Mesangial cell (primary cell): ENCODE measurements at places on chromosomes 1 and 21. TPM values are rescaled to one million over a fixed set of nuclear protein-coding genes. Genes with fewer than 3 reads are reported as not detected.

The PLA2G4A gene
- 0.89 and 4.2 TPM in 2 replicates for total RNA-seq

The TRNP1 gene
- total RNA-seq = 56.5 and 56.7 TPM in 2 replicates

The SPRR2G gene
- total RNA-seq = not detected in 2 replicates

The LAMTOR2 gene
- 79.5 and 116 TPM in 2 replicates for total RNA-seq

The FCMR gene
- not detected in 2 replicates for total RNA-seq

The RXFP4 gene
- not detected in 2 replicates for total RNA-seq

The MCM3AP gene
- 56.5 and 60.6 TPM in 2 replicates for total RNA-seq

The FAM177B gene
- total RNA-seq = not detected in 2 replicates

The SPATA21 gene
- not detected in 2 replicates for total RNA-seq

The TMEM35B gene
- 24.6 and 26.5 TPM in 2 replicates for total RNA-seq

The FGR gene
- total RNA-seq = under 0.01 TPM in 1 of 2 replicates, not detected in the other

The TRIM67 gene
- total RNA-seq = 1.1 TPM in 1 of 2 replicates, not detected in the other

The TSPAN2 gene
- 2.7 and 6.5 TPM in 2 replicates for total RNA-seq

The IRF6 gene
- 3.1 and 11.8 TPM in 2 replicates for total RNA-seq

The IL10 gene
- total RNA-seq = 0.63 TPM in 1 of 2 replicates, not detected in the other

The BCL2L15 gene
- total RNA-seq = 0.76 TPM in 1 of 2 replicates, not detected in the other

The COL8A2 gene
- total RNA-seq = 1.5 and 5.7 TPM in 2 replicates

The TBX19 gene
- total RNA-seq = 0.76 and 0.98 TPM in 2 replicates

The MAP3K6 gene
- total RNA-seq = 14.7 and 24.1 TPM in 2 replicates

The F3 gene
- 20.7 and 92.4 TPM in 2 replicates for total RNA-seq
